ENCODE measurements at places on chromosomes 16 and 17. TPM values are rescaled to one million over a fixed set of nuclear protein-coding genes. Genes with fewer than 3 reads are reported as not detected.

TNFSF12 gene
- polyA plus RNA-seq: 20.3 TPM

APPBP2 gene
- 7.6 TPM for polyA plus RNA-seq

TBC1D16 gene
- polyA plus RNA-seq: 3.2 TPM

DNA sequence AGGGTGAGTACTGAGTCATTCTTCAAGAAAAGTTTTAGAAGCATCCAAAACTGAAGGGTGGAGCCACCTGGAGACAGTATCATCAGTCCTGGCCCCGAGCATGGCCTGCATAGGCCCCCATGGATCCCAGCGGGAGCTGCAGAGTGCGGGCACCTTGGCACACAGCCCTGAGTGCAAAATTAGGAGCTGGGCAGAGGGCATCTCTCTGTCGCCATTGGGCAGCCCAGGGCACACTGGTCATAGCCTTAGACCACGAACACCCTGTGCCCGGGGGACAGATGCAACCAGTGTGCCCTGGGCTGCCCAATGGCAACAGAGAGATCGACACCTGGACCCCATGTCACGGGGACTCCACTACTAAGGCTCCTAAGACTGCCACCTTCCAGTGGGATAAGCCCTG, 14.6 kb downstream of the MAPT start:
- no peak overlapping the region for H3K27ac ChIP-seq
- no peaks in the 10 kb centered on the region for H3K4me1 ChIP-seq
- H3K27me3 ChIP-seq: no peaks in the 10 kb centered on the region
- no peak for DNase-seq
- H3K4me3 ChIP-seq: no peak overlapping the region
- no peaks in the 10 kb centered on the region for H3K36me3 ChIP-seq

DNA sequence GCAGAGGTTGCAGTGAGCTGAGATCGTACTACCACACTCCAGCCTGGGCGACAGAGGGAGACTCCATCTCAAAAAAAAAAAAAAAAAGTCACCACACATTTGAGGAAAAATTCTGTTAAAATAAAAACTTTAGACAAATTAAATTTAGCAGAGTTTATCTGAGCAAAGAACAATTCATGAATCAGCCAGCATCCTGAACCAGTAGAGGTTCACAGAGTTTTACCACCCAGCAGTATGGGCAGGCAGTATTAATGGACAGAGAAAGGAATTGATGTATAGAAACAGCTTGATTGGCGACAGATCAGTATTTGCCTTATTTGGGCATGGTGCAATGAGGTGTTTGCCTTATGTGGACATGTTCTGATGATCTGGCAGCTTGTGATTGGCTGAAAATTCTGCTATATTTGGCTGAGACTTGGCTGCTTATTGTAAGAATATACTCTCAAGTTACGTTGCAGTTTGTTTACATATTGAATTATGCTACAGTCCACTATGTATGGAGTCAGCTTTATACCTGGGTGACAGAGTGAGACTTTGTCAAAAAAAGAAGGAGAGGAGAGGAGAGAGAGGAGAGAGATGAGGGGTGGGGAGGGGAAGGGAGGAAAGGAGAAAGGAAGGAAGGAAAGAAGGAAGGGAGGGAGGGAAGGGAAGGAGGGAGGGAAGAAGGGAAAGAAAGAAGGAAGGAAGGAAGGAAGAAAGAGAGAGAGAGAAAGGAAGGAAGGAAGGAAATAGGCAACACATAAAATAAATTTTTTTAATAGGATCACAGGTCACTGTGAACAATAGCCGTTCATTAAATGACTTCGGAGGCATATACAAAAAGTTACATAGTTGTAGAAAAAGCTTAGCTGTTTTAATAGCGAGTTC, 14.6 kb downstream of the ABCC3 start:
- H3K27ac ChIP-seq: no peak overlapping the region
- DNase-seq: no peak
- no peaks in the 10 kb centered on the region for H3K27me3 ChIP-seq
- no peaks in the 10 kb centered on the region for H3K36me3 ChIP-seq
- H3K4me1 ChIP-seq: no peaks in the 10 kb centered on the region

DNA sequence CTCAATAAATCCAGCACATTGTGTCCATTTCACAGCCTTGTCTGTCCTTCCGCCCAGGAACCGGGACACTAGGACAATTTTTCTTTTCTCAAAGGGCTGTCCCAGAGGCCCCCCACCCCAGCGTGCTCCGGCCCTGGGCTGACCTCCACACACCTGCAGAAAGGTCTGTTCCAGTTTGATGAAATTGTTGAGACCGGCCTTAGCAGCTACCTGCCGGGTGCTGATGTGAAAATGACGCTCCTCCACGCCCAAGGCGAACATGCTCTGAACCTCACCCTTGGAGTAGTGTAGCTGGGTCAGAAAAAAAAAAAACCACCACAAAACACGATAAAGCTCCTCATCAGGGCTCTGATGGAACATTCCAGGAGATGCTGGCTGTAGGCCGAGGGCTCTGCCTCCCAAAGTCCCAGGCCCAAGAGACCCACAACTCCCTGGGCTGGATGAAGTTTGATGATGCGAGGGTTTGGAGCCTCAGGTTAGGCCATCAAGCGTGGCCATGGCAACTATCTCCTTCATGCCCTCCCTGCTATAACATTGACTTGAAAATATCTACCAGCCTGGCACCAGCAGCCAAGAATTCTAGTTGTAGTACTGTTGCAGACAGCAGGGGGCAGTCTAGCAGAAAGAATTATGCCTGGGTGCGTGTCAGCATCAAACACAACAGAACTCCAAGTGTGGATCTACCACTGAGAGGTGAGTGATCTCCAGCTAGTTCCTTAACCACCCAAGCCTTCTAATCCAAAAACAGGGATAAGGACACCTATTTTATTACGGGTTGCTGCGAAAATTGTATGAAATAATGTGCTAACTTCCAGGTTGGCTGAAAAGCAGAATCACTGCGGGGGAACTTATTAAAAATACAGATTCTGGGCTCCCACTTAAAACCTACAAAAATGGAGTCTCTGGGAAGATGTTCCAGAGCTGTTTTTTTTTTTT, 62.1 kb downstream of the RMI2 start:
- no peak overlapping the region for H3K4me3 ChIP-seq
- peak; percentile 77 for DNase-seq
- no peaks in the 10 kb centered on the region for H3K36me3 ChIP-seq
- no peaks in the 10 kb centered on the region for H3K27me3 ChIP-seq

DNA sequence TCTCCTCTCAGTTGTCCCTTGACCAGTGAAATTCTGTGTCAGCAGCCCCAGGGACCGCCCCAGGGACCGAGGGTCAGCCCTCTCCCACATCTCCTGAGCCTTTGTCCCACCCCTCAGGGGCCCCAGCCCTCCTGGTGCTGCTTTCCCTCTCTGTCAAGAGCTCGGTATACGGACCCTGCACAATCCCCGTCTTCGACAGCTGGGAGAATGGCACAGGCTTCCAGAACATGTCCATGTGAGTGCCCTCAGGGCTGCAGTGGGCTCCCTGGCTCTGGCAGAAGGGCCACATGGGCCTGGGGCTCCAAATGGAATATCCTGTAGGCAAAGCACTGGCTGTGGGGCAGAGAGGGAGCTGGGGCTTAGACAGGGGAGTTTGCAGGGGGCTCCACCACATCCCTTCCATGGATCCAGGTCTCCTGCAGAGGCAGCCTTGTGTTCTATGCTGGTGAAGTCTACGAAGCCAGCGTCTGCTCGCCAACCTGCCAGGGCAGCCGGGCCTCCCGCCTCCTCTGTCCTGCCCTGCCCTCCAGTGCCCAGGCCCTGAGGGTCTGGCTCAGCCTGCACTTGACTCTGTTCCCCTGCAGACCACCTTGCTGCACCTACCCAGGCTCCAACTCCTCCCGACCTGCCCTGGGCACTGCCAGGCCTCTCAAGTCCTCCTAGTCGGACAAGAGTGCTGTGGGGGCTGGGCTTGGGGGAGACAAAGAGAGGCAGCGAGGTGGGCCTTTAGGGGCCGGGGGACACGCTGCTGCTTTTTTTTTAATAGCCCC, 28.0 kb downstream of the ADGRG5 start:
- no peak for DNase-seq
- H3K36me3 ChIP-seq: peaks cover 71% of the 10 kb centered on the region
- H3K27me3 ChIP-seq: no peaks in the 10 kb centered on the region
- no peak overlapping the region for H3K27ac ChIP-seq
- no peak overlapping the region for H3K4me3 ChIP-seq
- H3K4me1 ChIP-seq: no peaks in the 10 kb centered on the region

DNA sequence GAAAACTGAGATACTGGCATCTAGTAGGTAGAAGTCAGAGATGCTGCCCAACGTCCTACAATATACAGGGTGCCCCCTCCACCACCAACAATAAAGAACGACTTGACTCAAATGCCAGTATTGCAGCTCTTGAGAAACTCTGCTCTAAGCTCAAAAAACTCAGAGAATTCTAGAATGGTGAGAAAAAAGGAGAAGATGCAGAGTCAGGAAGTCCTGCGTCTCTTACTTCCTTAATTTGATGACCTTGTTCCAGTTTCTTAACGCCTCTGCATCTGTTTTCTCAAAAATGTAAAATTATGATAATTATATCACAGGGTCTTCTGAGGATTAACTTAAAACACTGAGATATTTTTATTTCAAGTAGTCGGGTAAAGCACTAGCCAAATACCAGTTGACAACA, 1.7 kb upstream of the HSBP1 start:
- H3K4me3 ChIP-seq: no peak overlapping the region
- H3K4me1 ChIP-seq: peaks cover 7% of the 10 kb centered on the region
- DNase-seq: no peak
- H3K27ac ChIP-seq: peak overlapping the region; percentile 53
- no peaks in the 10 kb centered on the region for H3K27me3 ChIP-seq
- H3K36me3 ChIP-seq: peaks cover 6% of the 10 kb centered on the region

DNA sequence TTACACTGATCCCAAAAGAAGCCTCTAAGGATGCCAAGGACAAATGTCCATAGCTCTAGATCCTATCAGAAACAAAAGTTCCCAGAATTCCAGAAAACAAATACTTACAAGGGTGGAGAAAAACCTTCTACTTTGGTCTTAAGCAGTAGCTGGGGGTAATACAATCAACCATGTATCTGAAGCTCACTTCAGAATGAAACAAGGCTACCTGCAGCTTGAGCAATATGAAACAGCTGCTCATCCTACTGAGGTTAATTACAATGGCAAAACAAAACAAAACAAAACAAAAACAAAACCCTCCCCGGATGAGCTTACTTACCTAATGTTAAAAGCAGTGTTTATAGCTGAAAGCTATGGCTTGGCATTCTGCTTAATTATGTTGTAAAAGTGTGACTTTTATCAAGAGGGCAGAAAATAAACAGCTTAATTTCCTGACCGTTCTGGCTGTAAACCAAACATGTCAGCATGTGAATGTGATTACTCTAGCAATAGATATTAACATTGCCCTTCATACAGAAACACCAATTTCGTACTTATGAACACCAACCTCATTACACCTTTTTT, 10.5 kb downstream of the PDZD9 start:
- H3K36me3 ChIP-seq: no peaks in the 10 kb centered on the region
- no peak overlapping the region for H3K4me3 ChIP-seq
- DNase-seq: no peak

DNA sequence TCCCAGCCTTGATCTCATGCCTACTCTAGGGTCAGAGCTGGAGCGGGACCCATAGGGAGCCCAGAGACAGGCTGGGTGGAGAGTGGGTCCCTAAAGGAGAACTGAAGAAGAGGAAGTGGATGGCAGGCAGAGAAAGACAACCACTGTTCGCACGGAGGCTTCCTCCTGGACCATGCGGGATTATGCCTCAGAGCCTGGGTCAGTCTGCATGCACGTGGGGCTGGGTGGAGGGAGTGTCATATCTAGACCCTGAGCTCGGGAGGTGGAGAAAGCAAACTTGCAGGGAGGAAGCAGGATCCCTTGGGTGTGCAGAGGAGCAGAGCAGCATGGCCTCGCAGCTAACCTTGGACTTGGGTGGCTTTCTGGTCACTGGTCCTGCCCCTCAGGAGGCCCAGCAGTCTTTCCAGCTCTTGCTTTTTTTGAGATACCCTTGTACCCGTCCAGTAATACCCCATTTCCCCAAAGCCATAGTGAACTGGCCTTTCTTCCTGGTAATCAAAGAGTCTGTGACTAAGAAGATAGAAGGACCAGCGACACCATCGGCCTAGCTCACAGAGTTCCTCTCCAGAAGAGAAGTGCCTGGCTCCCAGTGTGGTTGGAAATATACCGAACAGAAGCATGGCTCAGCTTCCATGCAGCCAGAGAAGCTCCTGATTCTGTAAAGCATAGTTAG, 344.2 kb downstream of the CPPED1 start:
- no peak overlapping the region for H3K27ac ChIP-seq
- H3K4me3 ChIP-seq: no peak overlapping the region
- no peak for DNase-seq
- no peaks in the 10 kb centered on the region for H3K4me1 ChIP-seq

DNA sequence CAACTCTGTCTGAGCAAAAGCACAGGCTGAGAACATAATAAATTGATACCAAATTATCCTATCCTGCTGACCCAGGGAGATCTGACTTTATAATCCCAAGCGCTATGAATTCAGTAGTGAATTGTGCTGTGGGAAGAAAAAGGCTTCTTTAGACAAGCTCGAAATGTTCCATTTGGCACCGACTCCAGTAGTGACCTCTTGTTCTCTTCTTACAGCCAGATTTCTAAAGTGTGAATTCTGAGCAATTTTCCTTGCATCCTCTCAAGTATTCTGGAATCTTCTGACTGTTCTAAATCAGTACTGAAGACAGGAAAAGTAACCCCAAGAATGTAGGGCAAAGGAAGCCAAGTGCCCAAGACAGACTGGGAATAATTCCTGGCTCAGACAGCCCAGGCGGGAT, 58.2 kb downstream of the CDYL2 start:
- H3K36me3 ChIP-seq: no peaks in the 10 kb centered on the region
- DNase-seq: no peak
- H3K4me3 ChIP-seq: no peak overlapping the region
- H3K27ac ChIP-seq: no peak overlapping the region
- H3K27me3 ChIP-seq: no peaks in the 10 kb centered on the region

DNA sequence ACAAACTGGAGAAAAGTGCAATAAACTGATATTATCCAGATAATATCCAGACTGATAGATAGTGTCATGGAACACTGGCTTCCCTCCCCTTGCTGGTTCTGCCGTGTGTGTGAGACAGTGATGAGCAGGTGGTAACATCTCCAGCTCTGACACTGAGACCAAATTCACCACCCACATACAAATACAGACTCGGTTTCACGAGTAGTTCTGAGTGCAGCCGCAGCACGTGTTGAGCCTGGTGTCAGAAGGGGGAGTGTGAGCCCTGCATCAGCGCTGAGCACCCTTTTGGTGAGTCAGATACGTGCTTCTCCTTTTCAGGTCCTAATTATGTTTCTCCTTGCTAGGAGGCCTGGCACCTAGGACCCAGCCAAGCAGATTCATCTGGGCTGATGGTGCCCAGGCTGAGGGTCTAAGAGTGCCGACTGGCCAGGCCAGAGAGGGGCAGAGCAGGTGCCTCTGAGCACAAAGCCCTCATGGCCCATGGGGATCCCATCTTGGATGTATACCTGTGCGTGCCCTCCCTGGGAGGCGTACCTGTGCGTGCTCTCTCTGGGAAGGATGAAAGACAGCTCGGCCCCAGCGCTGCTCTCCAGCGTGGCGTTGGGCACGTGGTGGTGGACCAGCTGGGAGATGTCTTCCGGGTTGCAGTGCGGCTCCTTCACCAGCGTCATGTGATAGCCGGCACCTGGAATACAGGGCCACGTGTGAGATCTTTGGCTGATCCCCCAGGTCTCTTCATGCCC, 27.3 kb upstream of the RNPS1 start:
- no peaks in the 10 kb centered on the region for H3K27me3 ChIP-seq
- H3K36me3 ChIP-seq: peaks cover 4% of the 10 kb centered on the region
- no peak overlapping the region for H3K4me3 ChIP-seq
- no peaks in the 10 kb centered on the region for H3K4me1 ChIP-seq

All from small intestine (tissue), 16 donors.